ENCODE measurements at places on chromosomes 7 and 10. TPM values are rescaled to one million over a fixed set of nuclear protein-coding genes. Genes with fewer than 3 reads are reported as not detected.

Gene PHTF2
- 31.4 TPM for total RNA-seq

Gene TMEM236
- 0.09 TPM for total RNA-seq

GRCh38 chr10:1149793-1150637 is 93.8 kb downstream of the WDR37 start:
- no peaks in the 10 kb centered on the region for H3K4me1 ChIP-seq
- no peak overlapping the region for H3K4me3 ChIP-seq
- no peak for DNase-seq
- H3K27ac ChIP-seq, result no peak overlapping the region

DNA sequence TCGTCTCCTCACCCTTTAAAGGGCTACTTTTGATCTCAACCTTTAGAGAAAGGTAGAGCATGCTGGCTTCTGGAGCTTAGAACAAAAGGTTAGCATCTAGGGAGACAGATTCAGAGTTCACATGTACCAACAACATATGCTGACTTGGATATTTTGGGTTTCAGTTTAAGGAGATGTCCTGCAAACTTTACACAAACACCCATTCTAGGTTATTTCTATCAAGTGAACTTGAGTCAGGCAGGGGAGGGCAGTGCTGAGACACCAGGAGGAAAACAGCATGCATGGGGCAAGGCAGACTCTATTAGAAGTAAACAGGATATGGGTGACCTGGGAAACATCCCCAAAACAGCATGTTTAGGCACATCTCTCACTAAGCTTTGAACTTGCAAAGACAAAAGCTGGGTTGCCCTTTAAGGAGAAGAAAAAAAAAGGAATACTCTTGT is 43.8 kb downstream of the ARL4A start:
- no peaks in the 10 kb centered on the region for H3K36me3 ChIP-seq
- no peak for DNase-seq
- no peaks in the 10 kb centered on the region for H3K27me3 ChIP-seq

DNA sequence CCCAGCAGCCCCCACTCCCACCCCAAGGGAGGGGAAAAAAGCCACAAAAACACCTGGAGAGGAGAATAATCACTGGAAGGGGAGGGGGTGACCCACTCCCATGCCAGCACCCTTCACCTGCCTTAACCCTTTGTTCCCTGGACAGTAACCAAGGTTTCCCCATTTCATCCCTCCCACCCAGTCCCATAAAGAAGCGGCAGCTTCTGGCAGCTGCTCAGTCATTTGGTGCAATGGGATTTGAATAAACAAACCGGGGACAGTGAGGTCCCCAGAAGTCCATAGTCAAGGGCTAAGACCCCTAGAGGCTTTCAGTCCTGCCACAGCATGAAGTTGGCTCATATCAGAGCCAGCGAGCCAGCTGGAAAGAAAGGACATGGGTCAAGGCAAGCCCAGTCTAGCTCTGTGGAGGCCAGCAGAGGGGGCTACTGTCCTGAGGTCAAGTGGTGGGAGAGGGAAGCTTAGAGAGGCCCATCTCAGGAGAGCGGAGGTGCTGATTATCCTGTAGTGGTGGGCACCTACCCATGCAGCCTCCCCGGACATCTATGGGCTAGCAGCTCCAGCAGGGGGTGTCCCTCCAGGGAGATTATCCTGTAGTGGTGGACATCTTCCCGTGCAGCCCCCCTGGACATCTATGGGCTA is 58.9 kb upstream of the LBX1 start:
- peaks cover 68% of the 10 kb centered on the region for H3K27me3 ChIP-seq
- peaks cover 22% of the 10 kb centered on the region for H3K4me1 ChIP-seq
- no peaks in the 10 kb centered on the region for H3K36me3 ChIP-seq
- no peak overlapping the region for H3K27ac ChIP-seq

DNA sequence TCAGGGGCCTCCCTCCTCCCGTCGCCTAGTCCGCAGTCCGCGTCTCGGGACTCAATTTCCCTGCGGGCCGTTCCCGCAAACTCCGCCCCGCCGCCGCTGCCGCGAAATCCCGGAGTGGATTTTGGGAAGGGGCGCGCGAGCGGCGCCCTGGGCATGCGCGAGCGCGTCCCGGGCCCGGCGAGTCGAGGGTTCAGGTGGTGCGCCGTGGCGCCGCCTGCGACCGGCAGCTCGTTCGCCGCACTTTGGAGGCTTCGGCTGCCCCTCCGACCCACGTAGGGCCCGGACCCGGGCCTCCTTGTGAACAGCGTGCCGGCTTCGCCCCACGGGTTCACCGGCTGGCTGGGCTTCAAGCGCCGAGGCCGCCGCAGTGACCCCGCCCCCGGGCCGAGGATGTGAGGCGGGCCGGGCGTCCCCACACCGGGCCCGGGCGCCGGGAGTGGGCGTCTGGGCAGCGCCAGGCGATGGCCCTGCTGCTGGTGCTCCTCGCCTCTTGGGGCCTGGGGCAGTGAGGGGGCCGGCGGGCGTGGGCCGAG is at the start of gene PLEKHA8:
Gene PLEKHA8, plus strand, starts transcription at position 197 of the 533 bp plus-strand sequence. CDS start 351 bp downstream, outside the sequence.
- peak; percentile 97 for DNase-seq
- H3K4me1 ChIP-seq, result peaks cover 35% of the 10 kb centered on the region
- H3K36me3 ChIP-seq, result peaks cover 19% of the 10 kb centered on the region
- H3K27me3 ChIP-seq, result no peaks in the 10 kb centered on the region
- H3K4me3 ChIP-seq, result no peak within 1 kb of the TSS

DNA sequence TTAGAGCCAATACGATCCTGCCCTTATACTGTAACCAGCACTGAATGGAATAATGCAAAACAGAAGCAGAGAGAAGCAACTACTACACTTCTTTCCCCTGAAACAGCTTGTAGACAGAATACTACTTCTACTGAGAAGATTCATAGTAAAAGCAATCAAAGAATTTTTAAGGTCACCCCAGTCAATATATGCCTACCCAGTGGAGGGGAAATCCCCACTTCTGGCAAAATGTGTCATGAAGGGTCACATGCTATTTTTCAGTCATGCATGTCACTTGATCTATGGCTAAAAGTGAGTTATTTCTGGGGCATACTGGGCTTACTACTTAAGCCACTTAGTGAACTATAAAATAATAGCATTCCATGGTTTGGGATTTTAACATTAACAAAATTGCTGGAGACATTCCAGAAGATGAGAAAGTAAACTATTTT is 25.6 kb downstream of the IRF5 start:
- peak overlapping the region; percentile 57 for H3K4me3 ChIP-seq
- no peak for DNase-seq
- H3K4me1 ChIP-seq, result peaks cover 37% of the 10 kb centered on the region
- peaks cover 66% of the 10 kb centered on the region for H3K36me3 ChIP-seq
- H3K27me3 ChIP-seq, result no peaks in the 10 kb centered on the region
- H3K27ac ChIP-seq, result peak overlapping the region; percentile 86

- peaks cover 4% of the 10 kb centered on the region for H3K27me3 ChIP-seq
- no peak for DNase-seq
- no peak overlapping the region for H3K4me3 ChIP-seq
- H3K36me3 ChIP-seq, result no peaks in the 10 kb centered on the region
- H3K27ac ChIP-seq, result no peak overlapping the region
- H3K4me1 ChIP-seq, result no peaks in the 10 kb centered on the region
Observed at GRCh38 chr7:42071372-42072261, 165.4 kb downstream of the GLI3 start.

- H3K36me3 ChIP-seq, result no peaks in the 10 kb centered on the region
- H3K4me1 ChIP-seq, result peaks cover 46% of the 10 kb centered on the region
- H3K27me3 ChIP-seq, result no peaks in the 10 kb centered on the region
- no peak for DNase-seq
- no peak overlapping the region for H3K4me3 ChIP-seq
- no peak overlapping the region for H3K27ac ChIP-seq
Observed at GRCh38 chr7:104928721-104929400, 85.1 kb upstream of the KMT2E start.

DNA sequence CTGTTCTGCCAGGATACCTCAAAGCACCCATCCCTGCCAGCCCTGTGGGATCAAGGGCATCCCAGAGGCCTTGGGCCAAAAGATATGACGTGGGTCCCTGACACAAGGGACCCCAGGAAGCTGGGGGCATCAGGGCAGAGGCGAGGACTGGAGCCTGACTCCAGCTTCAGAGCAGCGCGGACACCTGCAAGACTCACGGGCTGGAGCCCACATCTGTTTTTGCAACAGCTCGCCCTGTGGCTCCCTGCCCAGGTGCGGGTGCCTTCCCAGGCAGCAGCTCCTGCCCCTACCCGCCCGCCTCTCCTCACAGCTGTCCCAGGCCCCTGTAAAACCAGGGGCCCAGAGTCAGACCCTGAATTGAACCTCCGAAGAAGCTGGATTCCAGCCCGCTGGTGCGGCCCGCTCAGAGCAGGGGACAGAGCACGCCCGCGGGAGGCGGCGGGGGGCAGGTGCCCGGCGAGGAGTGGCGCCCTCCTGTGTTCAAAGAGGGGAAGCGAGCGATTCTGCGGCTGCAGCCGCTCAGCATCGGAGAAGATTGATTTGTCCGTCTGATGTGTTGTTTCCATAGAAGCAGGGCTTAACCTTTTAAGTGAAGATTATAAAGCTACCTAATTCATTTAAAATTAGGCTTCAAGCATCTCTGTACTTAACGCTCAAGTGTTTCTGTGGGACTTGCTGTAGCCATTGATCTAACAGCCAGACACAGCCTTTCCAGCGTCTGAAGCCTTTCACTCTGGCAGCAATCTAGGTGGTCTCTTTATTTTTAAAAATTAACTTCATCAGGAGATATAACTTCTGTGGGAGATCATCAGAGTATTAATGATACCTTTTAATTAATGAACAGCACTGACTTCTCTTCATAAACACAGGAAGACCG is 88.4 kb downstream of the BEND7 start:
- H3K27me3 ChIP-seq, result peaks cover 41% of the 10 kb centered on the region
- peak overlapping the region; percentile 64 for H3K4me3 ChIP-seq
- no peak overlapping the region for H3K27ac ChIP-seq

- DNase-seq, result peak; percentile 20
- no peaks in the 10 kb centered on the region for H3K36me3 ChIP-seq
- H3K27me3 ChIP-seq, result no peaks in the 10 kb centered on the region
- H3K27ac ChIP-seq, result peak overlapping the region; percentile 85
Observed at GRCh38 chr7:74617180-74617744, 40.3 kb upstream of the GTF2I start.

- H3K36me3 ChIP-seq, result no peaks in the 10 kb centered on the region
- H3K4me3 ChIP-seq, result no peak overlapping the region
- no peak for DNase-seq
- no peaks in the 10 kb centered on the region for H3K4me1 ChIP-seq
Observed at GRCh38 chr7:157846271-157846670, 509.5 kb downstream of the DNAJB6 start.

DNA sequence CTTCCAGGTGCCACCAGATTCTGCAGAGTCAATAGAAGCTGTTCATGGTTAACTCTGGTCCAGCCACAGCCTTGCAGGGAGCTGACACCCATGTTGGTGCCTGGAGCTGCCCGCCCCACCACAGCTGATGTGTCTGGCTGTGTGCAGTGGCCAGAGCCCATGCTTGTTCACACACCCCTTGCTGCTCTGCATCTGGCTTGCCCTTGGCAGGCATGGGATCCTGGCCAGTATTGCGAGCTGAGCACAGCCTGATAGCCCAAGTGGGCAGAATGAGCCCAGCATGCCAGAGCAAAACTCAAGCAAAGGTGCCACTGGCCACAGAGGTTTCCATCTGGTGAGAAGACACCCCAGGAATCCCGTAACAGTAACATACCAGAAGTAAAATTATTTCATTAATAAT is 843.6 kb downstream of the SORCS1 start:
- H3K4me3 ChIP-seq, result no peak overlapping the region
- H3K27me3 ChIP-seq, result no peaks in the 10 kb centered on the region
- H3K36me3 ChIP-seq, result no peaks in the 10 kb centered on the region
- H3K27ac ChIP-seq, result no peak overlapping the region

DNA sequence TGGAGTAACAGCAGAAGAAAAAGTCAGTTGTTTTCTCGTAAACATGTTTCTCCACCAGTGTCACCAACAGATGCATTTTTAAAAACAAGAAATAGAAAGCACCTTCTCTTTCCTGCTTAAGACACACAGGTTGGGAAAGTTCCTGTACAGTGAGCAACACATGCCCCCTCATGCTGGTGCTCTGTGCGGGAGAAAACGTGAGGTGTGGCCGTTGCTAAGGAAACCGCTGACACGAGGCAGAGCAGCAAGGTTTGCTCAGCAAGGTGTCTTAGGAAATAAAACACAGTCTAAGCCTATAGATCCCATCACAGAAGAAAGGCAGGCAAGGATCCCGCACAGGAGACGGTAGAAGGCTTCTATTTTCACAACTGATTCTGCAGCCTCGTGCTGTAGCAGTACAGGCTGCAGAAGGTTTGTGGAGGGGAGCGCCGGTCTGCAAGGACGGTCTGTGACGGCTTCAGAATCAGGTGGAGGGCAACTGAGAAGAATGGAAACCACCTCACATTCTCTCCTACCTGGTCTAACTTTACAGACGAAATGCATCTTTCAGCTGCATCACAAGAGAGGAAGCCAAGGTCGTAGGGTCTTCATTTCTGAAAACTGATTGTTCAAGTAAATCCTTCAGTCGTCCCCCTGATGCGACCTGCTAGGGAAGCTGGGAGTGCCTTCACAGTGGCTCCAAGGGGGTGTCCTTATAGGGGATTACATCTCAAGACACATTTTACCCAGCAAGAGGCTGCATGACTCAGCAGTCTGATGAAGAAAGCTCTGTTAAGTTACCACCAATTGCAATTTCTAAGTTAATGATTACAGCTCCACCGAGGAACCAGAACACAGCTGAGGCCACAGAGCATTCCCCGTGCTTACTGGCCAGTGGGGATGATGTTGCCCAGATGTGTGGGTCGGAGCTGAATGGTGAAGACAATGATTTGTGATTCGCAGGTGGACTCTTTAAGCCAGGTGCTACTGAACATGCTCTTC is 150.7 kb upstream of the KLF14 start:
- peaks cover 3% of the 10 kb centered on the region for H3K4me1 ChIP-seq
- no peak for DNase-seq
- peak overlapping the region; percentile 38 for H3K27ac ChIP-seq
- H3K4me3 ChIP-seq, result no peak overlapping the region
- H3K36me3 ChIP-seq, result peaks cover 85% of the 10 kb centered on the region

GRCh38 chr7:51103718-51104117 is 212.9 kb downstream of the COBL start:
- H3K4me1 ChIP-seq, result no peaks in the 10 kb centered on the region
- H3K27me3 ChIP-seq, result no peaks in the 10 kb centered on the region
- no peak for DNase-seq
- no peaks in the 10 kb centered on the region for H3K36me3 ChIP-seq
- H3K27ac ChIP-seq, result no peak overlapping the region
- H3K4me3 ChIP-seq, result no peak overlapping the region

- DNase-seq, result no peak
- H3K27me3 ChIP-seq, result no peaks in the 10 kb centered on the region
- H3K27ac ChIP-seq, result no peak overlapping the region
- no peak overlapping the region for H3K4me3 ChIP-seq
- H3K4me1 ChIP-seq, result peaks cover 2% of the 10 kb centered on the region
Observed at GRCh38 chr7:105408791-105409410, 20.2 kb upstream of the SRPK2 start.

GRCh38 chr10:5840314-5841307 is 27.4 kb upstream of the GDI2 start:
- peak overlapping the region; percentile 84 for H3K4me3 ChIP-seq
- peak overlapping the region; percentile 98 for H3K27ac ChIP-seq
- peak; percentile 78 for DNase-seq
